ENCODE measurements at places on chromosomes 2 and 18.

DNA sequence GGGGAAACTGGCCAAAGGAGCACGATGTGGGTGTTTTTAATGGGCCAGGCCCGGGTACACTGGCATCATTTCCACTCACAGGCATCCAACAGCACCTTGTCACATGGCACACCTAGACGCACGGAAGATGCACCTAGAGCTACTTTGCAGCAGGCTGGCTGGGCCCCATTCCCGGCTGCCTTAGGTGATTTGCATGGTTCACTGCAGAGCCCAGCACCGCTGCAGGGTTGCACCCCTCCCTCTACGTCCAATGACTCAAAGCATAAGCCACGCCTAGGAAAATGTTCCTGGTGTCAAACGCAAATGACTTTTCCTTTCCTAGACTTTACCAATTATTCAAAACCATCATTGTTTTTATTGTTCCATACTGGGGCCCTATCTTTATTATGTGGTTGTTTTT is 222.9 kb downstream of the EIPR1 start:
- no peak for DNase-seq

GRCh38 chr2:150225030-150225429 is 262.4 kb downstream of the RND3 start:
- DNase-seq: no peak

GRCh38 chr2:180507028-180507427 is 473.4 kb upstream of the UBE2E3 start:
- DNase-seq: no peak

GRCh38 chr2:44321360-44321759 is 39.9 kb downstream of the PREPL start:
- DNase-seq: no peak

- no peak for DNase-seq
Measured at GRCh38 chr2:80112790-80113189, 191.8 kb downstream of the LRRTM1 start.

- DNase-seq: no peak
Measured at GRCh38 chr18:63859781-63860475, 27.6 kb upstream of the SERPINB2 start.

- no peak for DNase-seq
Measured at GRCh38 chr18:24429188-24429587, 2.7 kb downstream of the IMPACT start.

GRCh38 chr2:239263231-239263630 is 137.6 kb downstream of the HDAC4 start:
- DNase-seq: no peak

- no peak for DNase-seq
Measured at GRCh38 chr2:95525294-95526035, 40.9 kb upstream of the TRIM43B start.

GRCh38 chr2:172119089-172119488 is 16.4 kb upstream of the DLX2 start:
- no peak for DNase-seq

DNA sequence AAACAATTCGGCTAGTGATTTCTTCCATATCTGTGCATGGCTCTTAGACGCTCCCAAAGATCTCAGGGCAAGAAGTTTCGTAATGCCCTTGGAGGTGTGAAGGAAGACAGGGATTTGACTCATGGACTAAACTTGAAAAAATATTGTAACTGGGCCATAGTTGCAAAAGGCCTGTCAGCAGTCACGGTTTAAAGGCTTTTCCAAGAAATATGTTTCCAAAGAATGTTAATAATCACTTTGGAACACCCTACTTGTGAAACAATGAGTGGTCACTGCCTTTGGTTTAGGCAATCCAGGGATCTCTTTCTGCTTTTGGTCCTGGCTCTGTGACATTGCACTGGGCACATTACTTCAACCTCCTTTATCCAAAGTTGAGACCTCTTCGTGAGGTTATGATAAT is 102.5 kb upstream of the RASGRP3 start:
- no peak for DNase-seq

- DNase-seq: no peak
Measured at GRCh38 chr2:99899882-99900281, 242.5 kb downstream of the AFF3 start.

Measured in RWPE2 (cell line).